NCI-H1436 treated with DMSO at 0.1 percent for 48 hours (cell line): ENCODE measurements at places on chromosomes 7 and 10.

DNA sequence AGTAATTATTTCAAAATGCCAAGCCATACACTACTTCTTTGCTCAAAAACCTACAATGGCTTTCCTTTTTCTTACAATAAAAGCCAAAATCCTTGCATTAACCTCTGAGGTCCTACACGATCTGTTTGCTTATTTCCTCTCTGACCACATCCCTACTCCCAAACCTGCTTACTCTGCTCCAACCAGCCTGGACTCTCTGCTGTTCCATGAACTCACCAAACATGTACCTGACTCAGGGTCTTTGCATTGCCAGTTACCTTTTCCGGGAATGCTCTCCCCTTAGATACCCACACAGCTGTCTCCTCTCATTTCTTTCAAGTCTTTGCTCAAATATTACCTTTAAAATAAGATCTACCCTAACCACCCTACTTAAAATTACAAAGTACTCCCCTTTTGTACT, 2.3 kb downstream of the ABCB4 start:
- no peak for DNase-seq

GRCh38 chr10:23111517-23112286, 16.3 kb downstream of the MSRB2 start:
- no peak for DNase-seq

DNA sequence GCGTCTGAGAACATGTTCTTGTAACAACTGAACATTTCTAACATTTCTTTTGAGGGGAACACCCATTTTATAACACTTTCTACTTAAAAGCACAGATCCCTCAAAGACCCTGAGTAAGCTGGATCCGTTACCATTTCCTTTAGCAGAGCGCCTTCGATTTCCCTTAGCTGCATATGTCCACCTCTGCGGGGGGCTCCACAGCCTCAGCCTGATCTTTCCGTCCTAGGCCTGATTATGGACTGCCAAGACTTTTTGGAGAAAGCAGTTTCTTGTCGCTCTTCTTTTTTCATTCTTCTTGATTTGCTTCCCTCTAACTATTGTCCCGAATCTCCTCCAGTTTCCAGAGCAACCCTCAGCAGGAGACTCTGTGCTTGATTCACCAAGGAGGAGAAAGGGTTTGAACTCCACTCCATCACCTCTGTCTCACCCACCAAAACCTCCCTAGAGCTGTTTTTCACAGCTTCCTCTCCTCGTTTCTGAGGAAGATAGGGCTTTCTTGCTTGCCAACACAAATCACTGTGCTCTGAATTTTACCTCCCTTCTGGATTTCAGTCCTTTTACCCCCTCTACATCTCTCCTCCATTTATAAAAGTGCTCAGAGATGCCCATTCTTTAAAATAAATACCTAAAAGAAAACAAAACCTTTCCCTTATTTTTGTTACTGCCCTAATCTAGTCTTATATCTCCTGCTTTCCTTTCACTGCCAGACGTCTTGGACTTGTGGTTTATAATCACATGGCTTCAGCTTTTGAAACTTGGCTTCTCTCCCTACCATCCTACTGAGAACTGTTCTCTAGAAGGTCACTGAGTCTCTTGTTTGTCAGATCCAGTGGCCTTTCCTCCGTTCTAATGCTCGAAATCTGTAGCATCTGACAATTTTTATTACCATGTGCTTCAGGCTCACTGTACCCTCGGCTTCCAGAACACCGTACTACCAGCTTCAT, 30.5 kb upstream of the ZRANB1 start:
- DNase-seq, result no peak

- DNase-seq, result no peak
These were observed 12.2 kb downstream of the PTN start for GRCh38 chr7:137331378-137331777.

- no peak for DNase-seq
These were observed 146.2 kb upstream of the ASAH2 start for GRCh38 chr10:50397312-50398140.

DNA sequence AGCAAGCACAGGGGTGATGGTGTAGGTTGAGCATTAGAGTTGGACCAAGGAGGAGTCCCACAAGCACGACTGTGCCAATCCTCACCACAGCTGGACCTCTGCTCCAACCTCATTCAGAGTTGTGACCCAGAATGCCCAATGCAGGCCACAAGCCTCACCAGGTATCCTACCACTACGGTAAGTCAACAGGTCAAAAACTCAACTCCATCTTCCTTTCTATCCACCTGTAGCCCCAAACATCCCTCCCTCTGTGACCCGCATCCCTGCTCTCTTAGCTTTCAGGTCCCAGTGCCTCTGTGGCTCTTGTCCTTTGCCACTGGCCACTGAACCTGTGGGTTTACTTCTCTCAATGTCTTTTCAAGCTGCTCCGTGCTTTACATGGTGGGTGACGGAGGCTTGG, 112.8 kb downstream of the PIP4K2A start:
- DNase-seq, result no peak

DNA sequence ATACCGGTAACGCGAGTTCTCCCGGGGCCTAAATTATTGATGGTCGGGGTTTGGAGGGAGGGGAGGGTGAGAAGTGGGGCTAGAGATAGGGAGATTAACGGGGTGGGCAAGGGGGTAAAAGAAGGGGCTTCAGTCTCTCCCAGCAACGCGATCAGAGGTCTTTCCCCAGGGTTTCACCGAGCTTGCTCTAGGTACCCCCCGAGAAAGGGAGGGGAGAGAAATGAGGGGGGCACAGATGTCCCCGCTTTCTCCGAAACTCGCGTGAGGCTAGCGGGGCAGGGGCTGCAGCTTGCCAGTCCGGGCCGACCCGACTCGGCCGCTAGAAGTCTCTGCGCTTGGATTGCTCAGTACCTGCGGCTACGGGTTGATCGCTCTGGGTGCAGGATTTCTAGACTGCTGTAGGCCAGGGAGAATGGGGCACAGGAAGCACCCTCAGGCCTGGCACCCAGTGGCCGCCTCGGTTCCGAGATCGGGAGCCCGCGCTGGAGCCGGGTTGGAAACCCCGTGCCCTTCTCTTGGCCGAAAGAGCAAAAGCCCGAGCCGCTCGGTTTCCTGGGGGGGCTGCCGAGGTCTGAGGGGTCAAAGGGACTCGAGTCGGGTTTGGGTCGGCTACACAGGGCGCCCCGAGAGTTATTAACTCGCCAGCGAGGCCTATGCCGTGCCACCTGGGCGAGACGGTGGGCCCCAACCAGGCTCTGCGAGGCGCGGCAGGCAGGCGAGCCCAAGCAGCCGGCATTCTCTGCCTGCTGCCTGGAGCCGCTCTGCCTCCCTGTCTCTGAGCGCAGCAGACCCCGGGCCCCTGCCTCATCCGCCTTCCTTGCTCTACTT, 3.1 kb downstream of the PAX2 start:
- no peak for DNase-seq

GRCh38 chr10:132961787-132962622, 19.6 kb upstream of the CFAP46 start:
- DNase-seq, result no peak
